ENCODE measurements at places on chromosomes 5 and 9.

DNA sequence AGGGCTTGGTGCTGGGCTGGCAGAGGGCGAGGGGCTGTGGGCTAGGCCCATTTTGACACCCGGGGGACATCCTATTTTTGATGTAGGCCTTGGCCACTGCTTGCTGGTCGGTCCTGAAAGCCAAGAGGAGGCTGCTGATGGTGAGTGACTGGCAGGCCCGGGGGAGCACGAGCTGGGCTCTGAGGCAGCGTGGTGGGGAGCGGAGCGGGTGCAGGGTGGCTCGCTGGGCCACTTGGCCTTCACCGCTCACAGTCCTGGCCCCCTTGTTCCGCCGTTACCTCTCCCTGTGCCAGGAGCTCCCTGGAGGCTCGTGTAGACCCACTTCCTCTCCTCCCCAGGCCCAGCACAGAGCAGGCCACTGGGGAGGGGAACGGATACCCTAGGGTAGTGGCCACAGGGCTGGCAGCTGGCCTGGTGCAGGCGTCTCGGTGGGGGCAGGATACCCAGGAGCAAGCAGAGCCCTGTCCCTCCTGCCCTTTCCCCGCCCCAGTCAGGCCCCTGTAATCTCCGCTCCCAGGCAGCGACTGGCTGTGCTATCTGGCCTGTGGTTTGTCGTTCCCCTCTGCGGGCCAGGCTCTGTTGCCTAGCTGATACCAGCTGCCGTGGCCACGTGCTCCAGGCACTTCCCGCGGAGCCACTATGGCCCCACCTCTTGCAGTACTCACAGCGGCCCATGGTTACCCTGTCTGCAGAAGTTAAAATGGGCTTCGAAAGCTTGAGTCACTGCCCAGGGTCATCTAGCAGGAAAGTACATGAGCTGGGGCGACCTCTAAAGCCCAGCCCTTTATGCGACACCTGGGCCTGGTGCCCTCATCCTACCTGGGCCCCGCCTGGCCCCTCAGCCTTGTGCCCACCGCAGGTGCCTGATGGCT is 11.7 kb upstream of the DOLPP1 start:
- DNase-seq, result peak; percentile 99

GRCh38 chr5:167951116-167951515 is 340.3 kb upstream of the WWC1 start:
- no peak for DNase-seq

DNA sequence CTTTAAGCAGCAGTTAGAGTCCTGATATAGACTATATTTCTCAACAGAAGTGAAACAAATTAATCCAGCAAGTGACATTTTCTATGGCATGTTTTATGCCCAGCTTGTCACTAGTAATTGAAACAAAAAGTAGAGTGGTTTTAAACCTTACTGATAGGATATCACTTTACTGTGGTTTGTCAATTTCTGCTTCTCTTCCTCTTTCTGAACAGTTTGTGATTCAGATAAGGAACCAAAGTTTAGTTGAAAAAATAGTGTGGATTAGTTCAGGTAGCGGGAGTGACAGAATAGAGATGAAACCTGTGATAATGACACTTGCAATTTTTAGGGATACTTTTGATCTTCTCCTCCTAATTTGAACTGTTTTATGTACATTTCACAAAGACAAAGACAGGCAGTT is 485.7 kb upstream of the EDIL3 start:
- DNase-seq, result no peak

DNA sequence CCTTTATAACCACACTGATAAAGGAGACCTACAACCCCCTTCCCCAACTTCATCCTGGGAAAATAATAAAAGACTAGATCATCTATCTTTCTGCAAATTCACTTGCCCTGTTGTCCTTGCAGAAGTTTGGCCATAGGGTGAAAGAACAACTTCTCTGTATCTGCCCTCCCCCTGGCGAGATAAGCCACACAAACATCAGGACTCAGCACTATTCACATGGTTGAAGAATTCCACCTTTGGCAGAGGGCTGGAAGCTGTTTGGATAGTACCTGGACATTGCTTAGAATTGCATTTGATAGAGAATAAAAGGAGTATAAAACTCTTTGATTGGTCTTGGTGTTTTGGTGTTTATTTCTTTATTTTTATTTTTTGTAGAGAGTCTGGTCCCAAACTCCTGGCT is 16.9 kb downstream of the FAM151B start:
- DNase-seq, result no peak

DNA sequence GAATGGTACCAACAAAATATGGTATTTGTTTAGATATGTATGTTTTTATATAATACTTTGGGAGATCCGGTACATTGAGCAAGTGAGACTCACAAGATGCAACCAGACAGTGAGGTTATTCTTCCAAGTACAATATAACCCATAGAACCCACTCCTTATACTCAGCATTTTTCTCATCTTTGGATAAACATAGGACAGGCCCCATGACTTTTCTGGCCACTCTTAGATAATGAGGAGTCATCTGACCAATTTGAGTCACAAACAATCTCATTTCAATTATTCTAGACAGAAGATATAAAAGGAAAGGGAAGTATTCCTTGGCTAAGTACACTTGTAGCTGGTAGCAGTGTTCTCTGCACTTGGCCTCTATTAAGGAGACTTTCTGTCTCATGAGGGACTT is 150.2 kb downstream of the SGCD start:
- no peak for DNase-seq

- no peak for DNase-seq
These were observed 155.3 kb downstream of the ADAMTS12 start for GRCh38 chr5:33736510-33736909.

DNA sequence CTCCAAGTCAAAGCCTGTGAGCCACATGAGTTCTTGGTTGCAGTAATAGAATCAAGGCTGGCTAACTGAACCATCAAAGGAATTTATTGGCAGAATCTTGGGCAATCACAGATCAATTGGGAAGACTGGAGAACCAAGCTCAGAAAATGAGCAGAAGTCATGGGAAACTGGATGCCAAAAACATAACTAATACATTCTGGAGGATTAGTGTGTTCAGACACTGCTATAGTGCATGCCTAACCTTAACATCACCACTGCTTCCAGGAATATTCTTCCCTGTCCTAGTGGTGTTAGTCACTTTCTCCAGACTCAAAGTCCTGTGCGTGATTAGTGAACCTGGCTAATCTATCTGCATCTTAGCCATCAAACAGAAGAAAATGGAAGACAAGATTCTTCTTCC is 843.7 kb downstream of the EFNA5 start:
- DNase-seq, result no peak

- no peak for DNase-seq
These were observed 18.4 kb downstream of the NKD2 start for GRCh38 chr5:1026700-1027621.

GRCh38 chr5:151126199-151126645 is 31.4 kb downstream of the ANXA6 start:
- peak; percentile 80 for DNase-seq

GRCh38 chr9:98781588-98782383 is 14.6 kb downstream of the ANKS6 start:
- DNase-seq, result no peak

DNA sequence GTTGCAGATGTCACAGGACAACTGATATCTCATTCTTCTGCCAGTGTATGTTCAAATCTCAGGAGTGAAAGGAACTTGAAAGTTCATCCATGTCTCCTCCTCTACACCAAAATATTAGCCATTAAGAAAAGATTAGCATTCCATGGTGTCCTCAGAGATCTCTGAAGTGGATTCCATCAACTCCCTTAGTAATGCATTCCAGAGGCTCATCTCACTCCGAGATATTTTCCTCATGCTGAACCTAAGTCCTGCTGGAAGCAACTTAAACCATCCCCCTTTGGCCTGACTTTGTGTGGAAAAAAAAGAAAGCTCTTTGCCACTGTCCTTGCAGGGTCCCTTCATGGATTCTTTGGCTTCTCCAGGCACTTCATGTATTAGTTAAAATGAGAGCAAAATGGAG is 155.7 kb upstream of the ZNF462 start:
- DNase-seq, result no peak
